ENCODE measurements at places on chromosomes 2 and 18.

DNA sequence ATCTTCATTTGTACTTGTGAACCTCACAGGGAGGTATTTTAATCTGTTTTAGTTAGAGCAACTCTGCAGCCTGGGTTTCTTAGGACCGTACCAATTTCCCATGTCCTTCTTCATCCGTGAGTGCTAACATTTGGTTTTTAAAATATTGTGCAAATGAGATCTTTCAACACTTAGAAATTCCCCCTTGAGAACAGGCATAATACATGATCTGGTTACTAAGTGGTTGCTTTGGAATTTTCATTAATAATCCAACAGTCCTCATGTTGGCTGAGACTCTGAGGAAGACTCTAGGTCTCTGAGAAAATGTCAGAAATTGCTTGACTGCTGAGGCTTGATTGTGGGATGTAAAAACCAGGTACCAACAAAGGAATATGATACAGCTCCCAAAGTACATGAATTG, 125.6 kb upstream of the CDCA7 start:
- DNase-seq = no peak

DNA sequence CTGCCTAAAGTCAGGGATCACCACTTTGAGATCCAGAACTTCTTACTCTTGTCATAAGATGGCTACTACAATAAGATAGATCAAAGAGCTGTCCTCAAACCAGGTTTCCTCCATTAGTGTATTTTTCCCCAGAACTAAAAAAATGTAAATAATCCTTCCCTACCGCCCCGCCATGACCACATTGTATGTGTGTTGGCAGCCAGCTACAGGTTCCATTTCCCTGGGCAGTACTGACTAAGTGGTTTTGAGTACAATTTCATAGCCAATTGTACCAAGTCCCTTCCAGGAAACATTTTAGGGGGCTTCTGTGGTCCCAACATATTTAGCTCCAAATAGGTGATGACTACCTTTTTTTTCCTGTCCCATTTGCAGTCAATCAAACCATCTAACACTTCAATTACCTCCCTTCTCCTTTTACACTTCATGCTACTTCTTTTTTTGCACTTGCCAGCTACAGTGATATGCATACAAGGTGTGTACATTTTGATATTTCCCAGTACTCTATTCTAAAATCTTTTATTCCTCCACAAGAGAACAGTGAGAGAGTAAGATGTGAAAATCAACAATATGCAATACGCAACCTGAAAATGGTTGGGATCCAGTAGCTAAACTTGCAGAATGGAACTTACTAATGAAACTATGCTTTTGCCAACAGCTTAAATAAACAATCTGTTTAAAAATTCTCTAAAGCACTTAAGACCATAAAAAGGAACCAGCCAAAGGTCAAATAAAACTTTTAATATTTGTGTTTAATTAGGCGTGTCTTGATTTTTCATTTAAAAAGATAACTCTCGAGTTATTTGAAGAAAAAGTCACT, 3.9 kb downstream of the PUM2 start:
- DNase-seq = no peak

GRCh38 chr2:1738646-1739302, 5.5 kb downstream of the PXDN start:
- no peak for DNase-seq

- no peak for DNase-seq
Observed at GRCh38 chr18:78625847-78626246, 353.8 kb upstream of the SALL3 start.

DNA sequence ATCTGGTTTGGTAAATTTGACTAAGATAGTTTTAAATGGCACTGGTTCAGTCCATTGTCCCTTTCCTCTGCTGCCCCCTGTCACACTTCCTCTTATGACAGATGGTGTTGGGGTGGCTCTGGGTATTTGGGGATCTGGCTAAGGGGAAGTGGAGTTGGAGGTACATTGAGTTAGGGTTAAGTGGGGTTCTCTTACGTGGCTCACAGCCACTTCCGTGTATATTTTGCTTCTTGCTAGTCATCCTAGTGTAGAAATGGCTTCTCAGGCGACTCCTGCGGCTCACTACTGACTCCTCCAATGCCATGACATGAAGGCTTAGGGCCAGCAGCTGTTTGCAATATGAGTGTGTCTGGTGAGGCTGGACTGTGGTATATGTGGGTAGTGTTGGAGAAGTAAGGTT, 187.0 kb downstream of the HAUS1 start:
- DNase-seq = no peak

DNA sequence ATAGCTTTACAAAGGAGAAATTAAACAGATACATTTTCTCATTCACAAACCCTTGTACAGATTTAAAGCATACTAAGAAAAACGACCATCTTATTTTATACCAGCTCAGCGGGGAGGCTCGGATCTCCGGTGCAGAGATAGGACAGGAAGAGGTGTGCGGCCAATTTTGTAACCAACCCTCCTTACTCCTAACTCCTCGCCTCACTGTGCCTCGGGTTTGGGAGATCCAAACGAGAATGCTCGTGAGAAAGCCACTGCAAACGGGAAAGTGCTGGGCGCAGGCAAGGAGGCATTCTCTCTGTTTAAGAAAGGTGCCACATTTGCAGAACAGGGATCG, 1.2 kb downstream of the KDSR start:
- no peak for DNase-seq

DNA sequence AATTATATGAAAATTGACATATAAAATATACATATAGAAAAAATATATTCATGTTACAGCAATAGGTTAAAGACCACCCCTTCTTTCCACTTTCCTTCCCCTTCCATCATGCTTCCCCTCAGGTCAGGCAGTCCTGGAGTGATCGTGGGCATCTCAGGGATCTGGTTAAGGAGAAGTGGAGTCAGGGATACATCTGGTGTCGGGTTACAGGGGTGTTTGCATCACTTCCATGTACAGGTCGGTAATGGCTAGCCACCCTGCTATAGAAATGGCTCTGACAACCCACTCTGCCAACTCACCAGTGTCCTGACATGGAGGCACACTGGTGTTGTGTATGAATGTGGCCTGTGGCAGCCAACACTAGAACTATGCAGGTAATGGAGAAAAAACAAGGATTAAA, 36.3 kb upstream of the LGALSL start:
- DNase-seq = no peak
